Central memory CD4-positive, alpha-beta T cell (primary cell): ENCODE measurements at places on chromosomes 7 and 10.

GRCh38 chr10:31864834-31865518, 63.7 kb downstream of the ARHGAP12 start:
- DNase-seq: no peak

DNA sequence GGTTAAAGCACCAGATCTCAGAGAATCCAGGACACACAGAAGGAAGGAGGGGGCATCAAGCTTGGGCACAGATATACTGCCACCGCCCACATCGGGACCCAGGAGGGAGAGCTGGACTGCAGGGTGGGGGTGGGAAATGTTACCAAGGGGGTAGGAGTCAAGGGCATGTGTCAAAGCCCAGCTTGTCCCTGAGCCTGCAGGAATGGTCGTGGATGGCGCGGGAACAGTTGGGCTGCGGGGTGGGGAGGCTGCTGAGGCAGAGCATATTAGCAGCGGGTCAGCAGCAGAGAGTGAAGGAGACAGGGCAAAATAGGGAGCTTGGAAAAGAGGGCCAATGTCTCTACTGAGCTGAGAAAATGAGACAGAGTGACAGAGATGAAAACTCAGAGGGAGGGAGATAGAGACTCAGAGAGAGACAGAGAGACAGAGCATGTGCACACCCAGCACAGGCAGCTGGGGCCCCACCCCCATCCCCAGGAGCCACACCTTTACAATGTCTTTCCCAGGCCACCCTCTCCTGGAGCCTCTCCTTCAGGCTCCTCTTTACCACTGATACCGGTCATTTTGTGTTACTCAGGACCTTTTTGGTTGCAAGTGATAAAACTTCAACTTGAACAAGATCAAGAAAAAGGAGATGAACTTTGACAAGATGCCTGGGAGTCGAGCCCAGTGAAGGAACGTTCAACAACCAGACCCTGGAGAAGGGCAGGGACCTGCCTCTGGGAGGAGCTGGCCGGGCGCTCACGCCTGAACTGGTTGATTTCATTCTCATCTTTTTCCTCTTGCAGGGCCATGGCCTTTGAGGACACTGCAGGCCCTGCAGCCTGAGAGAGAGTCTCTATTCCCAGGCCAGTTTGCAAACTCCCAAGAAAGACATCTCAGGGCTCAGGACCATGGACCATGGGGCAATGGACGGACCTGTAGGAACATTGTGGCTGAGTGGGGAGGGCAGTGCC, 50.0 kb downstream of the AOC1 start:
- no peak for DNase-seq

DNA sequence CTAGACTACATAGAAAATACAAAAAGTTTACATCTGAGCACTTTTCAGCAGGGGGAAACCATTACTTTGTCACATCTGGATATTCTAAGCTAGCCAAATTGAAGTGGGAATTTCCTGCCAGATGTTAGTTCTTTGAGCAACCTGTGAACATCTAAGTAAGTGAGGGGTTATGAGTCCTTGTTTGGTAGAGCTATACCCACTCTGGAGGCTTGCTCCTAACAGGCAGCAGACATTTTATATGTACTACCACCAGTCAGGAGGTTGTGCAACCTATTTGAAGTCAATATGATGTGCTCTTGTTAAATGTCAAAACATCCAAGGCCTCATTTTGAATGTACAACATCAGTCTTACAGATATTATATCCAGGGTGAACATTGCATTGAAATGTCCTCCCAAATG, 143.3 kb upstream of the KAT6B start:
- no peak for DNase-seq

- DNase-seq: no peak
These were observed 99.1 kb downstream of the GRID1 start for GRCh38 chr10:86267286-86268195.

DNA sequence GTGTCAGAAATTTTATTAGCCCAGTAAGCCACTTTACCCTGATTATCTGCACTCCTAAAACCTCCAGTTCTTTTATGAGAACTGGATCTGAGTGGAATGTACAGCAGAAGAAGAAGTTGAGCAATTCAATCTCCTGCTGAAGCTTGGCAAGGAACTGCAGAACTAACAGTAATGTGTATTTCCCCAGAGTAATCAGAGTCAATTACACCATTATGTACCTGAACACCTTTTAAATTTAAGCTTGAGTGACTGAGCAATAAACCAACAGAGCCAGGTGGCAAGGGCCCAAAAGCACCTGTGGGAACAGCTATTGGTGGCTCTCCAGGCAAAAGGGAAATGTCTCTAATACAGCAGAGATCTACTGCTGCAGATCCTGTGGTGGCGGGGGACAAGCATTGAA, 40.1 kb upstream of the AKR1C2 start:
- DNase-seq: no peak

DNA sequence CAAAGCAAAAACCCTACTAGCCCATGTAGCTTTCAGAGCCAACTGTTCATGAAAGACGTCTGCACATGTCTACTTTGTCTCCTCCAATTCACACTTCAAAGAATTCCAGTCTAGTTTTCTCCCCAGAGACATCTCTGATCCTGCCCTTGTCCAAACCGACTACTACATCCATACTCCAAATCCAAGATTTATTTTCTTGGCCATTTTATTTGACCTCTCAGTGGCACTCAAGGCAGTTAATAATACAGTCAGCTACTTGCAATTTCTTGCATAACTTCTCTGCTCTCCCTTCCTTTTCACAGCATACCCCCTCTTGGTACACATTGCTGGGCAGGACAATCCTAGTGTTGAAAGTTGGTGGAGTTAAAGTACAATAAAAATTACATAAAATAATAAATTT, 170.9 kb upstream of the INHBA start:
- DNase-seq: no peak

DNA sequence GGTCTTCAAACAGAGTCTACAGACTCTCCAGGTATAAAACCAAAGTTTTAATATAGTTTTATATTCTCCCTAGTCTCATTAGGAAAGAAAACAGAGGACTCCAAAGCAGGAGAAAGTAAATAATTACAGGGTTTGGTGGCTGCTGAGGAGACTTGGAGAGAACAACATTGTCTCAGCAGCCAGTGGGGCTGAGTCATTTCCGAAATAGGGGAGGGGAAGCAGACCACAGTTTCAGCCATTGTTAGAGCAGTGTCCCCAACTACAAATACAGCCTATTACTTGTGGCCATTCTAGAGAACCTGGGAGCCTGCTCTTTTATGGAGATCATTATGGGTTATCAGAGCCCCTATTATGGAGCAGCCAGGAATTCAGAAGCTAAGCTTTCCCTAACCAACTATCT, 44.2 kb upstream of the A1CF start:
- DNase-seq: no peak

- no peak for DNase-seq
These were observed 102.7 kb downstream of the GRID1 start for GRCh38 chr10:86263907-86264306.
